ENCODE measurements at places on chromosomes 11 and 22. TPM values are rescaled to one million over a fixed set of nuclear protein-coding genes. Genes with fewer than 3 reads are reported as not detected.

The RBM4B gene
- 15.6 TPM for total RNA-seq

The RFPL2 gene
- not detected for total RNA-seq

The FGF3 gene
- not detected for total RNA-seq

The RTN4R gene
- total RNA-seq = 1.7 TPM

GRCh38 chr22:23693979-23694680 lies 3.3 kb downstream of the RGL4 start:
- DNase-seq = no peak

- DNase-seq = no peak
Observed at GRCh38 chr22:43990044-43990443, 34.1 kb upstream of the PARVB start.

DNA sequence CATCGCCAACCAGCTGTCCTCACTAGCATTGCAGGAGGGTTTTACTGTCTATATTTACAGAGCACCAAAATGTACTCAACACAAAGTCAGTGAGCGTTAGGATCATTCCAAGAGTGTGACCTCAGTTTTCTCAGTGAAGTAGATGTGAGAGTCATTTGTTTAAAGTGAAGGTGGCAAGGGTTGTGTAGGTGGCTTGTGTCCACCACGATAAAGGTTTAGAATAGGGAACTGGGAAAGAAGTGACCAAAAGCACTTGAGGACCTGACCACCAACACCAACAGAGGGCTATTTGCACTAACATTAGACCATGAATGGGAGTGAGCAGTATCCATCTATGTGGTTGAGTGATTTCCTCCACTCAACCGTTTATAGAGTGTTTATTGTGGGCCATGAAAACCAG lies 152.5 kb upstream of the POU2AF2 start:
- no peak for DNase-seq

The CHRM1 gene
- total RNA-seq = not detected

The SLN gene
- not detected for total RNA-seq

GRCh38 chr11:79087961-79088318 lies 352.9 kb downstream of the TENM4 start:
- no peak for DNase-seq

The SOX6 gene
- not detected for total RNA-seq

GRCh38 chr22:38034278-38034882 lies 22.8 kb upstream of the PICK1 start:
- DNase-seq = no peak
